Effector memory CD4-positive, alpha-beta T cell (primary cell): ENCODE measurements at places on chromosomes 7 and 10.
A peak's percentile ranks its signal among the peaks of the same experiment; 100 is the strongest.

GRCh38 chr10:79021331-79021907 is 47.3 kb upstream of the ZMIZ1 start:
- no peak for DNase-seq

GRCh38 chr7:55073976-55074528 is 55.2 kb downstream of the EGFR start:
- DNase-seq: peak; percentile 27

DNA sequence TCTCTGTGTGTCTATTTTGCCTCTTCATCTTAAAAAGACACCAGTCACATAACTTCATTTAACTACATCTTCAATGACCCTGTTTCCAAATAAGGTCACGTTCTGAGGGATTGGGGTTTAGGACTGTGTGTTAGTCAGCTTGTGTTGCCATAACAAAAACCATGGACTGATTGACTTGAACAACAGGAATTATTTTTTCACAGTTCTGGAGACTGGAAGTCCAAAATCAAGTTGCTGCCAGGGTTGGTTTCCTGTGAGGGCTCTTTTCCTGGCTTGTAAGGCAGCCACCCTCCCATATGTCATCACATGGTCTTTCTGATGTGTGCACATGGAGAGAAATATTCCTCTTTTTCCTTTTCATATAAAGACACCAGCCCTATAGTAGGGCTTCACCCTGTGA is 55.3 kb downstream of the REEP3 start:
- no peak for DNase-seq

- no peak for DNase-seq
Measured at GRCh38 chr7:89246196-89246595, 450.7 kb upstream of the TEX47 start.

- DNase-seq: no peak
Measured at GRCh38 chr7:85682833-85683620, 496.2 kb upstream of the SEMA3D start.

GRCh38 chr10:46245381-46245900 is 41.4 kb upstream of the ANTXRL start:
- no peak for DNase-seq
